Activated naive CD4-positive, alpha-beta T cell treated with anti-CD3 and anti-CD28 coated beads for 36 hours (primary cell): ENCODE measurements at places on chromosomes 13 and 19. TPM values are rescaled to one million over a fixed set of nuclear protein-coding genes. Genes with fewer than 3 reads are reported as not detected.

GRCh38 chr13:48975856-48976575 lies at the start of gene FNDC3A:
Gene FNDC3A, plus strand, starts transcription at chr13:48975912. Its CDS starts 30,279 bp downstream, at chr13:49006191.
- peaks cover 29% of the 10 kb centered on the region for H3K36me3 ChIP-seq
- H3K27me3 ChIP-seq: peaks cover 4% of the 10 kb centered on the region
- peak within 1 kb of the TSS; percentile 98 for H3K27ac ChIP-seq
- DNase-seq: peak; percentile 89
- H3K4me3 ChIP-seq: peak within 1 kb of the TSS; percentile 96
- peaks cover 31% of the 10 kb centered on the region for H3K4me1 ChIP-seq

Gene MISP3
- total RNA-seq: 0.45 TPM

Gene ZNF442
- total RNA-seq: 2.4 TPM

DNA sequence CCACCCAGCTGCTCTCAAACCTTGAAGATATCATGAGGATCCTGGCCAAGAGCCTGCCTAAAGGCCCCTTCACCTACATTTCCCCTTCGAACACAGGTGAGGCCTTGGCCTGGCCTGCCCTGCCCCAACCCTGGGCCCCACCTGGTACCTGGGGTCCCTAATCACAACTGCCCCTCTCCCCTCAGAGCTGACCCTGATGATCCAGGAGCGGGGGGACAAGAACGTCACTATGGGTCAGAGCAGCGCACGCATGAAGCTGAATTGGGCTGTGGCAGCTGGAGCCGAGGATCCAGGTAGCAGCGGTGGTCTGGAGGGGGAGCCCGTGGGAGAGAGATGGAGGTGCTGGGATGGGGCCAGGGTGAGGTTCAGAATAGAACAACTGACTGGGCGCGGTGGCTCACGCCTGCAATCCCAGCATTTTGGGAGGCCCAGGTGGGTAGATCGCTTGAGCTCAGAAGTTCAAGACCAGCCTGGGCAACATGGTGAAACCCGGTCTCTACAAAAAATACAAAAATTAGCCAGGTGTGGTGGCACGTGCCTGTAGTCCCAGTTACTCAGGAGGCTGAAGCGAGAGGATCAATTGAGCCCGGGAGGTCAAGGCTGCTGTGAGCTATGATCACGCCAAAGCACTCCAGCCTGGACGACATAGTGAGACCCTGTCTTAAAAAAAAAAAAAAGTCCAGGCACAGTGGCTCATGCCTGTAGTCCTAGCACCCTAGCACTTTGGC lies 17.5 kb downstream of the DDX39A start:
- peaks cover 62% of the 10 kb centered on the region for H3K36me3 ChIP-seq
- H3K27ac ChIP-seq: peak overlapping the region; percentile 90
- H3K27me3 ChIP-seq: no peaks in the 10 kb centered on the region
- DNase-seq: no peak

GRCh38 chr19:18464646-18465045 lies 26.7 kb upstream of the ISYNA1 start:
- H3K4me1 ChIP-seq: peaks cover 2% of the 10 kb centered on the region
- H3K4me3 ChIP-seq: no peak overlapping the region
- H3K27ac ChIP-seq: no peak overlapping the region
- peaks cover 7% of the 10 kb centered on the region for H3K36me3 ChIP-seq
- H3K27me3 ChIP-seq: no peaks in the 10 kb centered on the region

Gene HIPK4
- total RNA-seq: not detected

DNA sequence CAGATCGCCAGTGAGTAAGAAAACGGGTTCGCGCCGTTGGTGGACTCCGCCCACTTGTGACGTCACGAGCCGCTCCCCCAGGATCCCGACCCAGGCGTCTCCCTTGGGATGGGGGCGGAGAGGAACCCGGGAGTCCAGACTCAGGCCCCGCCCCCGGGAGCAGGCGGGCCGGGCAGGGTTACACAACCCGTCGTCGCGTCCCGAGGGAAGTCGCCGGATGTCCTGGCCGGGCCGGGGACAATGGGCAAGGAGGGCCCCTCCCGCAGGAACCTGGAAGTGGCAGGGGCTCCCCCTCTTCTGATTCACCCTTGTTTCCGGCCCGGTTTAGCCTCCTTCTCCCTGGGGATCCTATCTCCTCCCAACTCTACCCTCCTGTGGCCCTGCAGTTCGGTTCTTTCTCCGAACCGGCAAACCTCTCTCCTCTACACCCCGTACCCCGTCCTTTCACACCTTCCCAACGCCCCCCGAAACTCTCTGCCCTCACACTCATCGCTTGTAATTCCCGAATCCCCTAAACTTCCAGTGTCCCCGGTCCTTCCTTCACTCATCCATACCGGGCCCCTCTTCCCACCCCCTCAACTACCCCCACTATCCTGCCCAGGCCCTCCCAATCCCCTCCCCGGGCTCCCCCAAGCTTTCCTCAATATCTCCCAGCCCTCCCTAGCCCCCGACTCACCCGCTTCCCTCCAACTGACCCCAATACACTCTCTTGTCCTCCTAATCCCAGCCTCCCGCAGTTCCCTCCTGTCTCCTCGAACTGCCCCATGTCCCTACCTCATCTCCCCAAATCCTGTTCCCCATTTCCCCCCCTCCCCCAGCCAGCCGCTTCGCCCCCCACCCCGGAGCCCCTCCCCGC lies 20.0 kb upstream of the ERCC1 start:
- H3K4me1 ChIP-seq: peaks cover 30% of the 10 kb centered on the region
- peak overlapping the region; percentile 71 for H3K27ac ChIP-seq
- H3K36me3 ChIP-seq: no peaks in the 10 kb centered on the region
- peak overlapping the region; percentile 80 for H3K4me3 ChIP-seq

- peak overlapping the region; percentile 98 for H3K27ac ChIP-seq
- H3K4me1 ChIP-seq: peaks cover 72% of the 10 kb centered on the region
- peaks cover 71% of the 10 kb centered on the region for H3K36me3 ChIP-seq
- H3K27me3 ChIP-seq: no peaks in the 10 kb centered on the region
These were observed 26.3 kb downstream of the SAE1 start for GRCh38 chr19:47156861-47157430.

DNA sequence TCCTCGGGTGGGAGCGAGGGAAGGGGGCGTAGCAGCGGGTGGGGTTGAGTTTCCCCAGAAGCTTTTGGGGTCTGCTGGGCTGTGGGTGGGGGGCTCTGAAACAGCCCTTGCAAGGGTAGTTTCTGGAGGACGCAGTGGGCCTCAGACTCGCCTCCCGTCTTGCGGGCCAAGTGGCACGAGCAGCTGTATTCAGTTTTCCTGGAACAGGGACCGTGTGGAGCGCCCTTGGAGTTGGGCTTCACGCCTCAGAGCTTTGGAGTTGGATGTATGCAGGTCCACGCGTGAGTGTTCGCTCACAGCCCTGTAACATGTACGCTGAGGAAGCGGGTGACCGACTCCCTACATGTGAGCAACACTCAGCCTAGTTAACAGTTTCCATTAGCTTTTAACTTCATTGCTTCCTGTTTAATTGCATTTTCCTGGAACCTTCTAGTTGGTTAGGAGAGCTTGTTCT lies 603 bp downstream of the TM9SF2 start:
- peak overlapping the region; percentile 92 for H3K27ac ChIP-seq
- peak overlapping the region; percentile 92 for H3K4me3 ChIP-seq
- no peaks in the 10 kb centered on the region for H3K27me3 ChIP-seq

Gene SLC46A3
- 3.2 TPM for total RNA-seq

DNA sequence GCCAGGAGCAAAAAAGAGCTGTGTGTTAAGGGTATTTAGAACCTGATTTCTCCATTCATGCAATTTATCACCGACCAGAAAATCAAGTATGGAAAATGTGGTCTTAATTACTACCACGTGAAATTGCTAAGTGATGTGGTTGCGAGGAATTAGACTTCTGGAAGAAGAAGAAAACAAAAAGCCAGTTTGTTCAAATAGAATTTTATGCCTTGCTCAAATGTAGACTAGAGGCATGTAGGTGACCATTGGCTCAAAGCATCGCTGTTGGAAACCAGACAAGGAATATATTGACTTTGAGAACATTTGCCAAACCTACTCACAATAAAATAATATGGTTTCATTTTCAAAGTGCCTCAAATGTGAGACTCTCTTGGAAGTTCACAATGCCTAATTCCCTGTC lies 57.3 kb upstream of the LRCH1 start:
- no peak overlapping the region for H3K27ac ChIP-seq
- no peaks in the 10 kb centered on the region for H3K36me3 ChIP-seq
- no peaks in the 10 kb centered on the region for H3K4me1 ChIP-seq
- no peak overlapping the region for H3K4me3 ChIP-seq
- no peak for DNase-seq

DNA sequence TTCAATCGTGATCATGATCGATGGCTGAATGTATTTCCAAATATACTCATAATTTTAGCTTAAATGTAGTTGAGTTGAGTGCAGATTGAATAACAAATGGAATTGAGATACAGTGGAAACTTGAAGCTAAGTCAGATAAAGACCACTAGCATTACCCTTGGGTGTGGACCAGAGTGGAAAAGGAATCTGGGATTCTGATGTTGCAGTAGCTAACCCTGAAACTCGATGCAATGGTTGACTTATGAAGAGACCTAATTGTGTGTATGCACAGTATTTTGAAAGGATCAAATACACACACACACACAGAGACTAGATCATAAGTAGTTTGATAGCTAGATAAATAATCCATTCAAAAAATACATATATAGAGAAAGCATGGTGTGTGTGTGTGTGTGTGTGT lies 135.8 kb downstream of the RXFP2 start:
- H3K27ac ChIP-seq: no peak overlapping the region
- peaks cover 2% of the 10 kb centered on the region for H3K27me3 ChIP-seq
- H3K4me3 ChIP-seq: no peak overlapping the region
- no peaks in the 10 kb centered on the region for H3K4me1 ChIP-seq

- H3K4me3 ChIP-seq: no peak overlapping the region
- no peaks in the 10 kb centered on the region for H3K36me3 ChIP-seq
- no peak for DNase-seq
- H3K4me1 ChIP-seq: no peaks in the 10 kb centered on the region
- no peaks in the 10 kb centered on the region for H3K27me3 ChIP-seq
These were observed 77.2 kb upstream of the SLC10A2 start for GRCh38 chr13:103143432-103143831.

Gene MEF2B
- total RNA-seq: 4.6 TPM

- H3K4me3 ChIP-seq: no peak overlapping the region
- H3K36me3 ChIP-seq: no peaks in the 10 kb centered on the region
- DNase-seq: no peak
- H3K27ac ChIP-seq: no peak overlapping the region
These were observed 836 bp upstream of the CDC42EP5 start for GRCh38 chr19:54473892-54474372.

Gene CXCL17
- not detected for total RNA-seq

Gene PRR36
- 0.07 TPM for total RNA-seq

Gene CRX
- total RNA-seq: not detected

- H3K4me1 ChIP-seq: no peaks in the 10 kb centered on the region
- DNase-seq: no peak
- no peaks in the 10 kb centered on the region for H3K27me3 ChIP-seq
- H3K36me3 ChIP-seq: peaks cover 48% of the 10 kb centered on the region
- no peak overlapping the region for H3K27ac ChIP-seq
These were observed 55.5 kb downstream of the BRCA2 start for GRCh38 chr13:32370805-32371204.

GRCh38 chr13:109154966-109155761 lies 525.8 kb downstream of the MYO16 start:
- peaks cover 36% of the 10 kb centered on the region for H3K27me3 ChIP-seq
- H3K4me3 ChIP-seq: no peak overlapping the region
- H3K36me3 ChIP-seq: no peaks in the 10 kb centered on the region
- no peak for DNase-seq
- H3K4me1 ChIP-seq: no peaks in the 10 kb centered on the region

DNA sequence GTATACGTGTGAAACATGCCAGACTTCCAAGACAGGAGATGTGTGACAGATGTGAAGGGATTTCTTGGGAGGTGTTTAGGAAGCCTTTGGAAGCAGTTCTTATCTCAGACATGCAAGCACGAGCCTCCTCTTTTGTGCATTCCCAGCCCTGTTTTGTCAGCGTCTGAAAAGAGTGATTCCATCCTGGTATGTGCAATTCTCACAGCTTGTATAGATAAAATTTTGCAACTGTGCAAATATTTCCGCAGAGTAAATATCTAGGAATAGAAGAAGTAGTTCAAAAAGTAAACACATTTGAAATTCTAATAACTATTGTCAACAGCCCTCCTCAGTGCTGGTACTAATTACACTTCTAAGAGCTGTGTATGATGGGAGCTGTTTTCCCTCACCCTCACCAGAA lies 72.3 kb upstream of the C1QTNF9B start:
- H3K27me3 ChIP-seq: no peaks in the 10 kb centered on the region
- no peak overlapping the region for H3K27ac ChIP-seq
- DNase-seq: no peak
- peaks cover 18% of the 10 kb centered on the region for H3K4me1 ChIP-seq
- H3K36me3 ChIP-seq: no peaks in the 10 kb centered on the region

- no peak for DNase-seq
- peaks cover 10% of the 10 kb centered on the region for H3K27me3 ChIP-seq
- no peaks in the 10 kb centered on the region for H3K36me3 ChIP-seq
- no peak overlapping the region for H3K27ac ChIP-seq
- peaks cover 9% of the 10 kb centered on the region for H3K4me1 ChIP-seq
These were observed 11.7 kb upstream of the TMEM255B start for GRCh38 chr13:113747291-113747833.

Gene ZNF578
- total RNA-seq: 0.36 TPM

DNA sequence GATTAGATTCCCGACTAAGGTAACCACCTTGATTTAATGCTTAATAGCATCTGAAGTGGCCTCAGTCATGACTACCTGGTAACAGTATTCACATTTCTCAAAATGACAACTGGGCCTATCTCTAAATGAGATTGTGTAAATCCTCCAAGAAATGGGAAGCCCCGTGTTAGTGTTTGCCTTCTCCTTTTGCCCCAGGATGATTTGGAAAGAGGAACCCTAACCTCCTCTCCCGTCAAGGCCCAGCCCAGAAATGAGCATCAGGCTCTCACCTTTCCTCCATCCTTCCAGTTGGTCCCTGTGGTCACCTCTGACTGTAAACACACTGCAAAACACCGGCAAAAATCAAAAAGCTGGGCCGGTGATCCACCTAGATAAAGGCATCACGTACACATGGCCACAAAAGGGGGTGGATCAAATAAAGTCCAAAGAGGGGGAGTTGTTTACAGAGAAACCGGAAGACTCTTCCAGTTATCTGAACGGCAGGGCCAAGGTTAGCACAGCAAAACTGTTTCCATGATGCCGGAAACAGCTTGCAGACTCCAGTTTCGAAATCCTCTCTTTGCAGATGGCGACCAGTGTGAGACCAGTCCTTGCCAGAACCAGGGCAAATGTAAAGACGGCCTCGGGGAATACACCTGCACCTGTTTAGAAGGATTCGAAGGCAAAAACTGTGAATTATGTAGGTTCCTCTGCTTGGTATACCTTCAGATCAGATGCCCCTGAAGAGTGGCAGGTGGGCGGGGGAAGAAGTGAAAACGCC lies 16.4 kb downstream of the F10 start:
- DNase-seq: no peak
- no peak overlapping the region for H3K4me3 ChIP-seq
- H3K27ac ChIP-seq: no peak overlapping the region
- no peaks in the 10 kb centered on the region for H3K36me3 ChIP-seq

DNA sequence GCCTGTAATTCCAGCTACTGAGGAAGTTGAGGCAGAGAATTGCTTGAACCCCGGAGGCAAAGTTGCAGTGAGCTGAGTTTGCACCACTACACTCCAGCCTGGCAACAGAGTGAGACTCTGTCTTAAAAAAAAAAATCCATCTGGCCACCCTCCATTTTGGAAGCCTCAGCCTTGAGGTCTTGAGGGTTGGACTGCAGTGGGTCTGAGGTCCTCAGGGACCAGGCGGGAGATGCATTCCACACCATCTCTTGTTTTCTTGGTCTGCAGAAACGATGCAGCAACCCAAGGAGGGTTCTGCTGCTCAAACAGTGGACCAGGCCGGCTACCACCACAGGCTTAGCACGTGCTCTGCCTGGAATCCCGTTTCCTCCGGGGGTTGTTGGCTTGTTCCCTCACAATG lies 299.3 kb downstream of the FGF9 start:
- no peak for DNase-seq
- no peak overlapping the region for H3K27ac ChIP-seq
- H3K36me3 ChIP-seq: no peaks in the 10 kb centered on the region
- no peak overlapping the region for H3K4me3 ChIP-seq
- no peaks in the 10 kb centered on the region for H3K4me1 ChIP-seq
